AG20443 (cell line): ENCODE measurements at places on chromosomes 6 and 20.
A peak's percentile ranks its signal among the peaks of the same experiment; 100 is the strongest.

DNA sequence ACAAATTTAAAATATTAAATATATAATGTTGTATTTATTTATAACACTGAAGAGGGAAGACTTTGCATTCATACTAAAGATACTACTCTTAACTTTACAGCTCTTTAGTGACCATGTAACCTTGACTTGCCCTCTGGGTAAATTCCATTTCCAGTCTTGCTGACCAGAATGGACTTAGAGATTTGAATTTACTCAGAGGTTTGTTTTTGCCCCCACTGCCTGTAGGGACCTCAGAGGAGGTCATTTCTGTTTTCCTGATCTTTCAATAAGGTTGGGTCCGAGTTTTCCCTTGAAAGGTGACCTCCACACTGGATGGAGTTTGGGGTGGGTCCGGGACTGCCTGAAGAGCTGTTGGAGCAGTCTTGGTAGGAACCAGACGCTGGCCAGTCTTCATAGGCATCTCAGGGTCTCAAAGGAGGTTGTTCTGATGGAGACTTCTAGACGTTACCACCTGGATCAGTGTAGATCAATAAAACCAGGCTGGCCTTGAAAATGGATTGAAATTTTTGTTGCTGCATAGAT is 26.0 kb downstream of the DCBLD1 start:
- no peak for DNase-seq

DNA sequence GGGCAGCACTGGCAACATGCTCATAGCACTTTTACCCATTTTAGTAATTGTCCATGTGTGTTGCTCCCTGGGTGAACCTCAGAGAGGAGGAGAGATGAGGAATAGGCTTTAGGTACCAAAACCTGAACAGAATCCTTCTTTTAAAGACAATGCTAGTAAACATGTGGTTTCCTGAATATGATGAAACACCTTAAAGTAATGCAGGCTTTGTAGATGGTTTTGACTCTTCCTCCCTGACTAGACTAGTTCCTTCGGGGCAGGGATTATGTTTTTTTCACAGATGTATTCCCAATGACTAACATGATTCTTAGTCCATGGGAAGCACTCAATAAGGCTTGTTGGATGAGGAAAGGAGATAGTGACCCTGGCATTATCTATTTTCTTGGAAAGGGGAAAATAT is 367.6 kb upstream of the JAG1 start:
- no peak for DNase-seq

DNA sequence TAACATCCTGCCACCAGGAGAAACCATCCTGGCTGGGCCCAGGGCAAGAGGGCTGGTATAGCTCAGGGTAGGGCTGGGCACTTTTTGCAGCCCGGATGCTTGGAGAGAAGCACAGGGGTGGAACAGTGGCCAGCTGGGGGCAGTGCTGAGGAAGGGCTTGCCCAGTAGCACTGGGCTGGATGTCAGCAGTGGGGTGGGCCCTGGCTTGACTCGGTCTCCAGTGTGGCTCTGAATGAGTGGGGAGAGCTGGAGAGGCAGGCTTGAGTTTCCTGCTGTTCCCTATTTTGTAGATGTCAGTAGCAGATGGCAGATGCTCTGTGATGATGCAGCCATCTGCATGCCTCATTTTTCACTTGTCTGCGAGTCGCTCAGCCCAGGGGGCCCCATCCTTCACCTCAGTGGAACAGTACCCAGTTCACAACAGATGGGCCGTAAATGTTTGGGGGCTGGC is 56.3 kb upstream of the TULP1 start:
- peak; percentile 37 for DNase-seq

GRCh38 chr6:36025932-36026327 is 1.5 kb upstream of the SLC26A8 start:
- no peak for DNase-seq

DNA sequence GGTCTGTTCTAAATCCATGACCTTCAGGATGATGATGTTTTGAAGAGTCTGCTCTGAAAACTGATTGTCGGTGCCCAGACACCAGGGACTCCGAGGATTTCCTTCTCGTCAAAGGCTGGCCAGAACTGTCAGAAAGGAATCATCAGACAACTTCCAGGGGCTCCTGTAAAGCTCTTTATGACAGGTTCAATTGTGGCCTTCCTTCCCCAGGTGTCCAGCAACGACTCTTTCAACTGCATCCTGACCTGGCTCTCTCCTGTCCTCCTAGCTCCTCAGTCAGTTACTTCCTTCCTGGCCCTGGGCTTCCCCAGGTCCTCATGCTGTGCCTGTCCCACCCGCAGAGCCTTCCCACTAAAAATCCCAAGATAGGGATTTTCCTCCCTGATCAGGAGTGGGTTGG is 279.9 kb upstream of the RNF24 start:
- DNase-seq, result no peak

DNA sequence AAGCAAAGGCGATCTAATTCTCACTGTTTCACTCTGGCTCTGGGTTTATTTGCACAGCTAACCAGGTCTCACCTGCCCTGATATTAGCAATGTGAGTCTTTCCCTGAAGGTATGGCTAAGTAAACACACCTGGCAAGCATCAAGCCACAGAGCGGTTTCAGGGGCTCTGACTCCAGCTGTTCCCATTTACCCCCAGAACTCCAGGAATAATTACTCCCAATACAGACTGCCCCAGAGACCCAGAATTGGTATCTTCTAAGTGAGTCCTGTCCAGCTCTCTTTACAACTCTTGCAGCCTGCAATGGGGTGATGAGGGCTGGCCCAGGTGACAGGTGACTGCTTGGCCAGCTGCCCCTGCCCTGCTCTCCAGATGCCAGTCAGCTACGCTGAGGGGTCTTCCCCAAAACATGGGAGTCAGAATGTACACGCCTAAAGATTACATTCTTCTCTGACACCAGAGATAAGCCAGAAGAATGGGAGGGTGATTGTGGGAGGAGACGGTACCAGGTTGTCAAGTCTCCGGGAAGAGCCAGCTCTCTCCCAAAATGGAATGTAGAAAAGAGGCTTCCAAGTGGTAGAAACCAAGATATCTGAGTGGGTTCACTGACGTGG is 4.9 kb upstream of the LRRN4 start:
- no peak for DNase-seq

GRCh38 chr6:28322661-28323060 is 13.3 kb downstream of the ZSCAN31 start:
- DNase-seq, result no peak
